ENCODE measurements at places on chromosomes 11 and 22.

DNA sequence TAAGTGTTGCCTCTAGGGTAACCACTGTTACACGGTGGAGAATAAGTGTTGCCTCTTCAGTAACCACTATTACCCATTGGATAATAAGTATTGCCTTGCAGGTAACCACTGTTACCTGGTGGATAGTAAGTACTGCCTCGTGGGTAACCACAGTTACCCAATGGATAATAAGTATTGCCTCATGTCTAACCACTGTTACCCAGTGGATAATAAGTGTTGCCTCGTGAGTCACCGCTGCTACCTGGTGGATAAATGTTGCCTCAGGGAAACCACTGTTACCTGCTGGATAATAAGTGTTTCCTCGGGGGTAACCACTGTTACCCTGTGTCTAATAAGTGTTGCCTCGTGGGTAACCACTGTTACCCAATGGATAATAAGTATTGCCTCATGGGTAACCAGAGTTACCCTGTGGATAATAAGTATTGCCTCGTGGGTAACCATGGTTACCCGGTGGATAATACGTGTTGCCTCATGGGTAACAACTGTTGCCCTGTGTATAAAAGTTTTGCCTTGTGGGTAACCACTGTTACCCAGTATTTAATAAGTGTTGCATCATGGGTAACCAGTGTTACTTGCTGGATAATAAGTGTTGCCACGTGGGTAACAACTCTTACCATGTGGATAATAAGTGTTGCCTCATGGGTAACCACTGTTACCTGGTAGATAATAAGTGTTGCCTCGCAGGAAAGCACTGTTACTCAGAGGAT, 12.3 kb upstream of the NXPE4 start:
- DNase-seq: no peak

GRCh38 chr22:49303061-49303735, 524.5 kb downstream of the BRD1 start:
- DNase-seq: no peak

GRCh38 chr11:71316701-71317100, 64.3 kb upstream of the SHANK2 start:
- no peak for DNase-seq

- no peak for DNase-seq
Measured at GRCh38 chr11:103939694-103940093, 96.7 kb upstream of the DDI1 start.

DNA sequence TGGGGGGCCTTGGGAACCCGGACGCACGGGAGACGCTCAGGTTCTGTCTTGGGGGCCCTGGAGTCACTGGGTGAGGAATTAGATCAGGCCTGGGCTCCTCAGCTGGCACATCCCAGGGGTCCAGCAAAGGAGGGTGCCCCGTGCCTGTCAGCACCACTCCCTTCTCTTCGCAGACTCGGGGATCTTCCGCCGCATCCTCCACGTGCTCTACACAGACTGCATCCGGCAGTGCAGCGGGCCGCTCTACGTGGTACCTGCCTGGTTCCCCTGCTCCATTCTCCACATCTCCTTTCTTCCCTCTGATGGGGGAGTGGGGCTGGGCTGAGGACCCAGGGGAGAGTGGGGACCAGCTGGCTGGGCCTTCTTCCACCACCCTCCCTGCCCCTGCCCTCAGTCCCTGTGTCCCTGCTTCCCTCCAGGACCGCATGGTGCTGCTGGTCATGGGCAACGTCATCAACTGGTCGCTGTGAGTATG, 6.7 kb upstream of the TAGLN start:
- DNase-seq: no peak

- no peak for DNase-seq
Measured at GRCh38 chr22:27973846-27974245, 54.8 kb upstream of the PITPNB start.

DNA sequence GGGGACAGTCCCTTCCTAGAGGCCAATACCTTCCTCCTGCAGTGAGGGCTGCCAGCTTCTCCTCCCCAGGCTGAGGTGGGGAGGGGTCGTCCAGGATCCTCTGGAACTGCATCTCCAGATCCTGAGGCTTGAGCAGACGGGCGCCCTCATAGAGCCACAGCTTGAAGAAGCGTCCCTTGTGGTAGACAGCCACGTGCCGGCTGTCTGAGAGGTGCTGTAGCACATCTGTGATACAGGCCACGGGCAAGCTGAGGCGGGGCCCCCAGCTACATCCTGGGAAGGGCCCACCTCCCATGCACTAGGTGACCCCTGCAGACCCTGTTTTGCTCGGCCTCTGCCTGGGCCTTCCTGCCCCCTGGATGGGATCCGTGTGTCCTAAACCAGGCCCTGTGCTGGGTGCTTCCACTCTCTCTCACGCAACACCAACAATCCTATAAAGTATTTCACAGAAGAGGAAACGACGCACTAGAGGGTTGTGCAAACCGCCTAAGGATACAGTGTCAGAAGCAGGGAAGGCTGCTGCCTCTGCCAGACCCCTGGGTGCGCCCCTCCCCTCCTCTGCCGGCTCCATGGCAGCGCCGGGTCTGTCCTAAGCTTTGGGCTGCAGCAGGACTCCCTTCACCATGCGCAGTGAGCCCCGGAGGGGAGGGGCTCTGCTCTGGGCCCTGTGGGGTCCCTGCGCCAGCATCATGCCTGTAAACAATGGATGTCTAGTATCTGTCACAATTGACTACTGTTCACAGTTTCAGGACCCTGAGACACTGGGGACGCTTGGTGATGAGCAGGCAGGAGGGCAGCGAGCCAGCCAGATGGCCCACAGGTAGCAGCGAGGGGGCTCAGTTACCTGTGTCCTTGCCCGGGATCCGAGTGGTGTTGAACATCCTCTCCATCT, 4.5 kb downstream of the CPT1B start:
- DNase-seq: no peak

DNA sequence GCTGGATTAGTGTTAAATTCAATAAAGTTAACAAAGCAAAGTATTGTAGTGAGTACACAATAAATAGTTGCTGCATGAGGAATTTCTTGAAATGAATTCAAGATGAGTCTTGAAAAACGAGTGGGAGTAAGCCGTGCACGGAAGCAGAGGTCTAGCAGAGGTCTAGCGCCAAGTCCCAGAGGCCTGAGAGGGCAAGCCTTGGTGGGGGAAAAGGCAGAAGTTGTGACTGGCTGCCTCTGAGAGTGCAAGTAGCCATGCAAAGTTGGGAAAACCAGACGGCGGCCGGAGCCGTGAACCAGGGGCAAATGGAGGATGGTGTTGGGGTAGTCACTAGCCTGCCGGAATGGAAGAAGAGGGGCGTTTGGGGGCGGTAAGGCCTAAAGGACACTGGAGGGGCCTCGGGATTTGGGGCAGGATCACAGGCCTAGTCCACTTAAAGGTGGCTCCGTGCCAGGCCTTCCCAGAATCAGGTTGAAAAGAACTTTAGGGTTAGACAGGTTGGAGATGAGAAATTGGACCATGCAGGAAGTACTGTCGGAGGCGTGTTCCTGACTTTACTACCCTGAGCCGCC, 379 bp upstream of the SLC3A2 start:
- no peak for DNase-seq

DNA sequence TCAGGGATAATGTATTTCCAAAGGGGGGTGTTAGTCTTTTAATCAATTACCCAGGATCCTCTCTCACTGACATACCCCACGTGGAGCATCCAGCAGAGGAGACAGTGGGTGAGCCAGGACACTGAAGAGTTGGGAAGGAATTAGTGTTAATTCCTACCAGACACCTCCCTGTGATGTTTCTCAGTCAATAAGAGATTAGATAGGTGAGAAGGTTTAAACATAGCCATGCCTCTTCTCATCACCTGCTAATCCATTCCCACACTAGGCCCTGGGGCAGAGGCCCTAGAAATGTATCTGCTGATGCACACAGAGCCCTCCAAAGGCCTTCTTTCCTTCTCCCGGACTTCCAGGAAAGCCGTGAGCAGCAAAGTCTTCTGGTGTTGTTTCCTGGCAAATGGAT, 363.6 kb upstream of the LARGE1 start:
- no peak for DNase-seq

- DNase-seq: no peak
Measured at GRCh38 chr11:118885831-118886565, 2.3 kb downstream of the CXCR5 start.

- DNase-seq: no peak
Measured at GRCh38 chr22:24359452-24360120, 67.8 kb upstream of the ADORA2A start.

DNA sequence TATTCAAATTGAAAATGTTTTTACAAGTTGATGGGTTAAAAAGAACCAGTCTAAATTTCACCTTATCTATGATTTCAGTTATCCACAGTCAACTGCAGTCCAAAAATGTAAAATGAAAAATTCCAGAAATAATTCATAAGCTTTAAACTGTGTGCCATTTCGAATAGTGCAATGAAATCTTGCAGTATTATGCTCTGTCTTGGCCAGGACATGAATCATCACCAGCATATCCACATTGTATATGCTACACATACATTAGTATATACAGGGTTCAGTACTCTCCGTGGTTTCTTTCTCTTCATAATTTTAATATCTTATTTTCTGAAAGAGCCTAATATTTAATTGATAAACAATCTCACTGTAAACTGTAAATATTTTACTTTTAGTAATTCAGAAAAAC, 45.9 kb downstream of the ARHGAP32 start:
- DNase-seq: no peak

DNA sequence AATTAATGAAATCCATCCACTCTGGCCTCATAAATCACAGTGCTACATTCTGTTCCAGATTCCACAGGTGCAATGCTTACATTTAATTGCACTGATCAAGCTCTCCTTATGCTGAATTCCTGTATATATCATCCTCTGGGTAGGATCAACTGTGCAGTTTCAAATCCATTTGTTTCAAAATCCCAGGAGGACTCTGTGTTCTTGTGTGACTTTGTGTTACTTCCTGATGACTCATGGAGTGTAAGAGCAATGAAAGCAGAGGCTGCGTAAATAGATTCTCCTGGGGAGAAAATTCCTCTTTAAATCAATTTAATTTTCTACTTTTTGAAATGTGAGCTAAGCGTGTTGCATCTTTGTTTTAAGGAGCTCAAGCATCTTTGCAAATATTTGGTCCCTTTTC, 752.7 kb downstream of the METTL15 start:
- no peak for DNase-seq

DNA sequence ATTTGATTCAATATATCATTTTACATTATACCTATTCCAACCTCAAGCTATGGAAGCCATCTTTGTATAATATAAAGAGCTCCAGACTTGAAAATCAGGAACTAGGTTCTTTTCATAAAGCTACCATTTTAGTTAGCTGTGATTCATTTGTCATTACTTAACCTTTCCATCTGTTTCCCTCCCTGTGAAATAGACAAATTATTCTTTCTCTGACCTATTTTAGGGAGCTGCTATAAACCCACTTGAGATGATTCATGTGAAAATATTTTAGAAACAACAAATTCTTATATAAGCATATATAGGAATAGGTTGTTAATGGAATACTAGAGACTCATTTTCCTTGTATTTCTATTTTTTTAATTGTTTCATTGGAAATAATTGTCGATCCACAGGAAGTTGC, 1012.1 kb downstream of the OPCML start:
- no peak for DNase-seq

GRCh38 chr11:27395556-27396258, 32.7 kb upstream of the CCDC34 start:
- peak; percentile 87 for DNase-seq

GRCh38 chr11:126459691-126460281, 104.3 kb downstream of the ST3GAL4 start:
- no peak for DNase-seq

GRCh38 chr11:88378422-88379066, 41.0 kb upstream of the CTSC start:
- no peak for DNase-seq

DNA sequence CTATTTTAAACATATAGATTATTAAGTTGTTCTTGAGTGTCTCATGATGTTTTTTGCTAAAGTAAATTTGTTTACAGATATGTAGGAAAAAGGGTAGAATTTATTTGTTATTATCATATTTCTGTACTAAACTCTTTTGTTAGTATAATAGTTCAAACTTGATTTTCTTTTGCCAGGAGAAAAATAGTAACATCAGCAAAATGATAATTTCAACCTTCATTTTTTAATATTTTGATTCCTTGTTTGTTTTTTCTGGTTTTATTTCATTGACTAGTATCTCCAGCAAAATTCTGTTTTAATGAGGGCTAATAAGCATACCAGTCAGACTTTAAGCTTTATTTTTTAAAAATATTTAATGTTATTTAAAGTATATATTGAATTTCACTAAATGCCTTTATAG, 4.0 kb downstream of the OR1S1 start:
- no peak for DNase-seq

DNA sequence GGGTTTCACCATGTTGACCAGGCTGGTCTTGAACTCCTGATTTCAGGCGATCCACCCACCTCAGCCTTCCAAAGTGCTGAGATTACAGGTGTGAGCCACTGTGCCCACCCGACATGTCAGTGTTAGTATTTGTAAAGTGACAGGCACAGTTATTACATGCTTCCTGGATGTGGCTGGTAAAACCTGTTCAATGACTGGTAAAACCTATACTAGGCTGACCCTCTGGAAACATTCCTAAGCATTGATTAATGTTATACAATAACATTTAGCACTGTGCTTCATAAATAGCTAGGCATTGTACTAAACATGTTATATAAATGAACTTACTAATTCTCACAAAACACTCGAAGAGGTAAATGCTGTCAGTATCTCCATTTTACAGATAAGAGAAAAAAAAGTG, 20.9 kb upstream of the JHY start:
- no peak for DNase-seq

DNA sequence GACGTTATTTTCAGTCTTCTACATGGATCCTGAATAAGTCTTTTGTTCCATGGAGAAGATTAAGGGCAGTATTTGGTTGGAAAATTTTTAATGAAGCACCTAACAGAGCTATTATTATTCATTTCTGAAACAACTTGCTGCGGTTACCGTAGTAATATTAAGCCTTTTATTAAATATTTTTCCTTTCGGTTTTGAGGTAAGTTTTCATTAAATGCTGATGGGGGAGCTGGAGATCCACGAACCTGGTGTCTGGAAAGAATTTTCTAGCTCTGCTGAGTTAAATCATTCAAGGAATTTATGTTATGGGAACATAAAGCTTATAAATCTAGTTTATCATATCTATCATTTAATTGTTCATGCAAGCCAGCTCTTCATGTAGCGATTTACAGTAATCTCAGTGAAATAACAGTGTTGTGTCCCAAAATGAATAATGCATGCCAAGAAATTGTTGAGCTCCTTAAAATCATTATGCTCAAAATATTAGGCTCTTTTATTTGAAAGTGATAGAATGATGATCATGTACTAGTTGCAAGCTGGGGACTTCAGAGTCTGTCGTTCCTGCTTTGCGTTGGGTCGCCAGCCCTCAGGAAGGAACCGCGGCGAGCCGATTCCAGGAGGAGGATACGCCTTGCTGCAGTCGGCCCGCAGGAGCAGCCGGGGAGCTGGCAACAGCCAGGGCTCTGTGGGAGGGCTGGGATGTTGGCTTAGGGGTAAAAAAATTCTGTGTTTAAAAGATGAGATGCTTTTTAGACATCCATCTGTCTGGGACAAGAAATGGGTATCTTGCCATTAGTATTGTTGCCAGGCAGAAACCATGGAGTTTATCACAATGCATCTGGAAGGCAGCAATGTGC, 83.1 kb downstream of the TBC1D22A start:
- no peak for DNase-seq

- DNase-seq: no peak
Measured at GRCh38 chr11:126755526-126755925, 245.0 kb downstream of the KIRREL3 start.

- peak; percentile 32 for DNase-seq
Measured at GRCh38 chr11:32071811-32072210, 19.1 kb upstream of the RCN1 start.

GRCh38 chr22:48199667-48200066, 1437.2 kb downstream of the TBC1D22A start:
- DNase-seq: no peak

Data from Caki2 (cell line).